K562 (cell line): ENCODE measurements at places on chromosomes 13 and 19.
A peak's percentile ranks its signal among the peaks of the same experiment; 100 is the strongest.

- DNase-seq, result no peak
Observed at GRCh38 chr13:51041710-51042109, 69.4 kb downstream of the C13orf42 start.

DNA sequence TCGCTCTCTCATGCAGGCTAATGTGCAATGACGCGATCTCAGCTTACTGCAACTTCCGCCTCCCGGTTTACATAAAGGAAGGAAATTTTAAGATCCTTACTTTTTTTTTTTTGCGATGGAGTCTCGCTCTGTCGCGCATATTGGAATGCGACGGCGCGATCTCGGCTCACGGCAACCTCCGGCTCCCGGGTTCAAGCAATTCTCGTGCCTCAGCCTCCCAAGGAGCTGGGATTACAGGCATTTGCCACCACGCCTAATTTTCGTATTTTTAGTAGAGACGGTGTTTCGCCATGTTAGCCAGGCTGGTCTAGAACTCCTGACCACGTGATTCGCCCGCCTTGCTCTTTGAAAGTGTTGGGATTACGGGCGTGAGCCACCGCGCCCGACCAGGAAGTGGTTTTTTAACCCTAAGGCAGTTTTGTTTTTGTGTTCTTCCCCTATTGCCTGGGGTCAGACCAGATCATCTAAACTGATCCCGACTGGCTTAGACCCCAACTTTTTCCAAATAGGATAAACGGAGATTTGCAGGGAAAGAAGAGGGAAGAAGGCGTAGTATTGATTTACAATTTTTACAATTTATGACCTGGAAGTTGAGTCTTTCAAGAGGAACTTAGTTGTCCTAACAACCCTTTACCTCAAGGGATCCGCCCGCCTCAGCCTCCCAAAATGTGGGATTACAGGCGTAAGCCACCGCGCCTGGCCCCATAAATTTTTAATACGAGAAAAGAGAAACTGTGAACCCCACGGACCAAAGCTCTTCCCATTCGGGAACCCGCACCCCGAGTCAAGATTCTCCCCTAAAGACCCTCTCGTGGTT is 142.0 kb downstream of the ZNF737 start:
- DNase-seq, result no peak

GRCh38 chr13:96052656-96053002 is 572 bp downstream of the UGGT2 start:
- peak; percentile 17 for DNase-seq

DNA sequence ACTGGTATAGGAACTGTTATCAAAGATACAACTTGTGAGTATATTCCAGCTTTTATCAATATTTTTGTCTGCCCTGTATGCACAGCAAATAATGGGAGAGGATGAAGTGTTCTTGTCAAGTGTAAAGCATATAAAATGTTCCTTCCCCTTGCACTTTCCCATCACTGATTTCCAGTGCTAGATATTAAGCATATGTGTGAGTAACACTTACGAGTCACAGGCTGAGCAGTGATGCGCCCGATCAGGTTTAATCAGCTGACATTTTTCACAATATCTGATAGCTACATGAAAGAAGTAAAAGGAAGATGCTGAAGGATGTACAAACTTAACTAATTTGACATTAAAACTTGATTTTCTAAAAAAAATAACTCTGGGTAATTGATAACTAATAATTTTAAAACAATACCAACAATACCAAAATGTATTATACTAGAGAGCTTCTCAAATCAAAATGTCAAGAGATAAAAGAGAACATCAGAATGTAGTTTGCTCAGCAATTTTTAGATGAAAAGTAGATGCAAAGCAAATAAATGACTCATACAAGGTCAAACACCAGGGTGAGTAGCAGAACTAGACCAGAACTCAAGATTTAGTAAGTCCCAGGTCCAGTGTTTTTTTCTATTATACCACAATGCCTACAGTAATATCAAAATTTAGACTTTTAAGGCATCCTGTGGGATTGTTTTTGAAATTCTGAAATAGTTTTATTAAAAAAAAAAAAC is 56.4 kb downstream of the ZDHHC20 start:
- DNase-seq, result no peak

DNA sequence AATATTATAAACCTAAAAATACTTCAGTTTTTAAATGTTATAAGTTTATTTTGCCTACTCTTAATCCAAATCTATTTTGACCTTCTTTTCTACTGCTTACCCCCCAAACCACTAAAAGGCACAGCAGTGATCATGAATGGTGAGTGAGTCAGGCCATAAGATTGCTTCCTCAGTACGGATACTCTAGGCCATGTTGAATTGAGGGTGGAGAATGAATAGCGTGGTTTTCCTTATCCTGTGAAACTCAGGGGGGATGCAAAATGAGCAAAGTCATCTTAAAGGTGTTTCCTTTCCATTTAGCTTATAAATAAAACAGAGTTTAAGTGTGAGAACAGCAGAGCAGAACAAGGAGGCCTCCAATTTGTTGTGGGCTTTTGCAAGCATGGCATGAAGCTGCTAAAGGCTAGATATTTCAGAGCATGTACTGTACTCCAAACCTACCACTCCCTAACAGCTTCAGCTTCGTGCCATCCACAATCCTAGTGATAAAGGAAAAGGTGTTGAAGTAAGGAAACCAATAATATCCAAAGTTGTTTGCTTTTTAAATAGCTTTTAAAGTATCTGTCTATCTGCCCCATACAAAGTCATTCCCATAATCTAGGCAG is 25.0 kb downstream of the SERPINE3 start:
- no peak for DNase-seq
